ENCODE measurements at places on chromosomes 6 and 20. TPM values are rescaled to one million over a fixed set of nuclear protein-coding genes. Genes with fewer than 3 reads are reported as not detected.

Gene MED20
- 17.6 TPM for total RNA-seq

GRCh38 chr6:113102761-113103160 lies 754.4 kb upstream of the MARCKS start:
- no peak for DNase-seq

- no peak for DNase-seq
Measured at GRCh38 chr6:119333707-119334295, 15.8 kb downstream of the MAN1A1 start.

DNA sequence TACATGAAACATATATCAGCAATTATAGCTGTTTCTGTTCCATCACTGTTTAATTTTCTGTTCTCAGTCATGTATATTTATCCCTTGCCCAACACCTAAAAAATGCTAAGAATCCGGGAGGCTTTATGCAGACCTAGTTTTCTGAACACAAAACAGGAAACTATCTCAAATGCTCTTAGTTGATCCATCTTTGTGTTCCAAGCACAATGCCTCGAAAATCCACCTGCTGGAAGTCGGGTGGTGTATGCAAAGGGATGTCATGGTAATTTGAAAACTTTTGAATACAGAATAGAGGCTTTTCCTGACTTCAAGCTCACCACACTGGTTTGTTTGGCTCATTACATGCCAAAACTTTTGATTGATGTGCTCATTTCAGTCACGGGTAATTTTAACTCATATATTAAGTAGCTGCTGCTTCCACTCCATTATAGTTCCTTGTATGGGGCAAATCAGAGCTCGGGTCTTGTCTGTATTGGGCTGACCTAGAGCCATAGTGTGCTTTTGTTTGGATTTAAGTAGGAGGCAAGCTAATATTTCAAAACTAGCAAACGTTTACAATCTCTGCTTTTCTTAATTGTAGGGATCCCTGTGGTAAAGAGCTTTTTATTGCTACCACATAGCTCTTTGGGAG lies 646.5 kb upstream of the EPHA7 start:
- DNase-seq: no peak

DNA sequence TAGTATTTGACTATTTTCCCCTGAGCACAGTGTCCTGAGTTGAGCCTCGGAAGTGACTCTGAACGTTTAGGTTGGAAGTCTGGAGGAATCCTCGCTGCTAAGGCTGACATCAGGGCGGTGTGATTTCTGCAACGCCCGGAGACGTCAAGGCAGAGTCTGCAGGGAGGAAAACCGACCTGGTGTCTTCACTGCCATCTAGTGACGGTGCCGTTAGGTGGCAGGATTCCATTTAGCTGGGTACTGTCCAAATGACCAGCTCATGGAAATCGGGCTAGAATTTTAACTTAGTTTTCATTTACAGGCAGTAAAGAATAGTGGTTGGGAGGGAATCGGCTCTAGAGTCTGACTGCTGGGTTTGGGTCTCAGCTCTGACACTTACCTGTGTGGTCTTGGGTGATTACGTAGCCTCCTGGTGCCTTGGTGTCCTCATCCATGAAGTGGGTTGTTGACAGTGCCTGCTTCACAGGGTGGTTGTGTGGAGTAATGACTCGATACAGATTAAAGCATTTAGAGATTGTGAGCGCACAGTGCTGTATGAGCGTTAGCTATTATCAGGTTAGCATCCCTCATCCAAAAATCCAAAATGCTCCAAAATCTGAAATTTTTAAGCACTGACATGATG lies 35.0 kb downstream of the FOXF2 start:
- DNase-seq: peak; percentile 51

Data from transverse colon (tissue), 4 donors.